ENCODE measurements at places on chromosomes 6 and 20.

DNA sequence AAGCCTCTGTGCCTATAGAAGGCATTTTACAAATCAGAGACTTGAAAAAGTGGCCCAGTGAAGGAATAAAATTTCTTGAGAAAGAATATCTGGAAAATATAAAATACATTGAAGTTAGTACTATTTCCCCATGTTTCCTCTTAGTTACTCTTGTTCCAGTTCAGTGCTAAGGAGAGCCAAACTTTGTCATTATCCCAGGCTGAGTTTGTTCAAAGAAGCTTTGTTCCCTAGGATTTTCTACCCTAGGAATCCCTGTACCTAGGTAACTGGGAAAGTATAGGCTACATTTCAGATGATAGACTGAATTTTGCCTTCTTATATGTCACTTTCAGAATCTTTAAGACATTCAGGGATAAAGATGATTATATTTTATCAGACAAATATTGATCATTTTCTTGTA is 1395.7 kb upstream of the MAP3K7 start:
- DNase-seq, result no peak

DNA sequence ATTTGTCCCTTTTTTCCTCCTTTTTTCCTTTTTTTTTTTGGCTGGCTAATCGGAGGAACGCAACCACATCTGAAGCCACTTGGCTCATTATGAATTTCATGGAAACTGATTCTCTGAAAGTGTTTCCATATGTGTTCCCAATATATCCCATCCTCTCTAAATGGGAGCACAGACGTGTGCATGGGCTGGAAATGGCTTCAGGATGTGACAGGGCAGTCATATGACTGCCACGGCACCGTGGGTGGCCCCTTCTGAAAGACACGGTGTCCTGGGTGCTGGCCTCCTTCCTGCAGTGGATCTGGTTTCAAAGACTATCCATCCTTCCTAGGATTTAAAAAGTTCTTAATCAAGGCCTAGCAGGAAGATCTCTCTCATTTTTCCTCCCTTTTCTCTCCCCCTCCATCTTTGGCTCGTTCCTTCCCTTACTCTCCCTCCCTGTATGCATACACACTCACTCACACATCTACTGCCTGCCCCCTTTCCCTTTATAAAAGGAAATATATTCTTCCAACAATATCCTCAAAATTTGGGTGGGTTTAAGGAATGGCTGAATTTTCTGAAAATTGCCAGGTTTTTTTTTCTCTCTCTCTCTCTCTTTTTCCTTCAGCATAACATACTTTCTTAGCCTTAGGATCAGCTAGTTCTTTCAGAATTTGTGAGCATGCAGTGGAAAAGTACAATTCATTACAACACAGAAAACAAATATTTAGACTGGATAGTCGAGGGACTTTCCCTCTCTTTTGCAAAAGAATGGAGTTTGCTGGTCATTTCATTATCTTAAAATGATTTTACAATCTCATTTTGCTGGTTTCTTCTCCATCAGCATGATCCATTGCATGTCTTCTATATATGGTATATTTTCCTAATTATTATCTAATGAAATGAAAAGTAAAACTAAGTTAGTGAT is 161.2 kb upstream of the SUPT3H start:
- DNase-seq, result no peak

DNA sequence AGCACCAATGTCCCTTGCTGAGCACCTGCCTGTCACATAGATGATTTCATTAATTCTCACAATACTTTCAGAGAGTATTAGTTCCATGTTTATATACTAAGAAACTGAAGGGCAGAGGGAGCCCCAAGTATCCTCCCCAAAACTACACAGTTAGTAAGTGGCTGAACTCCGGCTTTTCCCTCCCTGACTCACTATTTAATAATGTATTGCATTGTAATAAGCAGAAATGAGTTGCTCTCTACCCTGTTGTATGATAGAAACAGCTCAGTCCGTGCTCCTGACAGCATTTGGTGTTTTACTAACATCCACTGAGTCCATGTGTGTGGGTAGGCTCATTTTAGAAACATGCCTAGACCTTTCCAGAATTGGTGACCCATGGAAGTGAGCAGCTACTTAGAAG is 76.8 kb downstream of the OLIG3 start:
- DNase-seq, result no peak

- no peak for DNase-seq
Measured at GRCh38 chr20:44208770-44209169, 1.8 kb downstream of the OSER1 start.

GRCh38 chr6:138162955-138163575 is 1.3 kb downstream of the ARFGEF3 start:
- peak; percentile 61 for DNase-seq

GRCh38 chr20:48732081-48732829 is 95.5 kb downstream of the PREX1 start:
- DNase-seq, result peak; percentile 79

GRCh38 chr6:132816660-132817059 is 2.3 kb downstream of the RPS12 start:
- no peak for DNase-seq

DNA sequence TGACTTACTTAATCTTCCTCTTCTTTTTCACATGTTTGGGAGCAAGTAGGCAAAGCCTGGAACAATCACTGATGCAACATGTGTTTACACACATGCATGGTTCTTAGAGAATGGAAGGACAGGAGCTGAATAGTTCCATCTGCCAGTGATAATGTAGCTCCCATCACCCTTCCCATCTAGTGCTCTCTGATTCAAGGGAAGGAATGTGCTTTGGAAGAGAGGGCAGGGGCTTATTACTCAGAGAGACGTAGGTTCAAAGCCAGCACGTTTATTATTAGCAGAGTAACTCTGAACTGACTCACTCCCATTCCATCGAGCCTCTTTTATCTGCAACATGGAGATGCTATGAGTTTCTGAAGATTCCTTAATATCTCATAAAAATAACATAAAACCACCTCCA is 211.9 kb downstream of the GMPR start:
- no peak for DNase-seq

DNA sequence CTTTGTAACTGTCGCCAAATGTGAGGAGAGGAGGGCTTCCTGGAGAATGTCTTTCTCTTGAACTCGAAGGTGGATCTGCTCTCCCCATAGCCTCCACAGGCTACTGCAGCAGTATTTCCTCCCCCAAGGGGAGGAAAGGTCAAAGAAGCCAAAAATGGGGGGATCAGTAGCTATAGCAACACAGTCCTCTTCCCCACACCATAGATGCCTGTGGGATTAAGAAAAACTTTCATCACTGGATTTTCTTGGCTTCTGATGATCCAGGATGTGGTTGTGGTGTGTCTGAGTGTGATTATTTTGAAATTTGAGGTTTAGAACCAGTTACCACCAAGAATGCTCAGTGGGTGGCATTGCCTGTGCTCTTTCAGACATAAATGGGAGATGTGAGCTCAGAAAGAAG is 140.1 kb upstream of the SPACA1 start:
- no peak for DNase-seq

GRCh38 chr6:150751296-150751695 is 114.2 kb upstream of the MTHFD1L start:
- DNase-seq, result no peak

GRCh38 chr6:2839982-2840748 is 1.5 kb downstream of the SERPINB1 start:
- DNase-seq, result no peak

- DNase-seq, result no peak
Measured at GRCh38 chr6:125558241-125558843, 191.1 kb upstream of the HEY2 start.

DNA sequence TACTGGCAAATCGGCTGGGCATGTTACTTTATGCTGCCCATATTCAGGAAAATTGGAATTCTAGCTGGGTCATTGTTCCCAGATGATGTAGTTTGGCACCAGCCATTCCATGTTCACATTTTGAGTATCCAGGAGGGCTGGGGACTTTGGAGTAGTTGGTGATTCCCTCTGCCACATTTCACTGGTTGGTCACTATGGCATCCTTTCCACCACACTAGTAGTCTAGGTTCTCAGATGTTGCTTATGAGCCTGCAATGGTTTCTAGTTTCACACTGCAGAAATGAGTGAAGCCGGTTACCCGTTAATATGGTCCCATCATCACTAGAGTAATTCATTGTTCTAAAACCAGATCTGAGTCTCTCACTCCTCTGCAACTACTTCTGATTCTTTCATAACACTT is 4.6 kb downstream of the PTPN1 start:
- no peak for DNase-seq

DNA sequence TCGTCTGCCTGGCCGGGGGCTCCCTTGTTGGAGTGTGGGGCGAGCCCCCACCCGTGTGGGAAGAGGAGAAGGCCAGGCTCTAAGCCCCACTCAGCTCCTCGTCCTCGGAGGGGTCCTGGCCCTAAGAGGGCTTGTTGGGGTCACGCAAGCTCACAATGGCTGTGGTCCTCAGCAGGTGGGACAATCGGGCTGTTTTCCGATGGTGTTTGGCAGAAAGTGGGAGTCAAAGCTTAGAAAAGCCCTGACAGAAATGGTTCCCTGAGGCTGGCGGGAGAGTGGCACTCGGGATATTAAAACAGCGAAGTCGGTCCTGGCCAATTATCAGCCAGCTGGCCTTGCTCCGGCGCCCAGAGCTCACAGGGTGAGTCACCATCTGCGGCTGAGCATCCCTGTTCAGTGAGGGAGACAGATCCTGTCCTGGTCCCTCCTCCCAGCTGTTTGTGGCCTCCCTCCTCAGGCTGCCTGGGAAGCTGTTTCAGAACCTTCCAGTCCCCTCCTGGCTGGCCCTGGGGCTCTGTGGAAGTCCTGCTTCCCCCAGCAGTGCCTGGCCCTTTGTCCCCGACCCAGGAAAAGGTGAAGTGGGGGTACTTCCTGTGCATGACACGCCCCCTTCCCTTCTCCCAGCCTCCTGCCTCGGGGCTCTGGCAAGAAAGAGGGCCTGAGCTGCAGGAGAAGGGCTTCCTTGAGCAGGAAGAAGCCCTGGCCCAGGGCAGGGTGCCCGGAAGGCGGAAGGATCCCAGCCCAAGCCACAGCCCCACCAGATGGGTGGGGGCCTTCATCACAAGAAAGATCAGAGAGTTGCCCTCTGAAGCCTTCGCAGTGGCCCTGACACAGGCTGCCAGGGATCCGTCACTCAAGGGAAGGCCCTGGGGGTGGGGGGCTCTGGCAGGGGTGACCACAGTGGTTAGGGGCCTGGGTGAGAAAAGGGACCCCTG is 53.6 kb upstream of the BHLHE23 start:
- peak; percentile 88 for DNase-seq

DNA sequence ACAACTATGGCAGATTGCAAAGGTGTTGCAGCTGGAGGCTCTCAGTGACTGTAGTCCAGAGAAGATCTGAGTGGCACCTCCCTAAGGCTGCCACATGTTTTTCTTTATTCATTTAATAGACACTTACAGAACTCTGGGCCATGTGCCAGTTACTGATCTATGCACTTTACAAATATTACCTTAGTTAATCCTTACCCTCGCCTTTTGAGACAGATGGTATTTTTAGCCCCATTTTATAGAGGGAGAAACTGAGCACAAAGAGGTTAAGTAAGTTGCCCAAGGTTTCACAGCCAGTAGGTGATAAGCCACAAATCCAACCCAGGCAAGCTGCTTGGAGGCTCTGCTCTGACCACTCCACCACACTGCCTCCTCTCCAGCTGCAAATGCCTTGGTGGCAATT is 6.5 kb upstream of the SCRT2 start:
- no peak for DNase-seq

DNA sequence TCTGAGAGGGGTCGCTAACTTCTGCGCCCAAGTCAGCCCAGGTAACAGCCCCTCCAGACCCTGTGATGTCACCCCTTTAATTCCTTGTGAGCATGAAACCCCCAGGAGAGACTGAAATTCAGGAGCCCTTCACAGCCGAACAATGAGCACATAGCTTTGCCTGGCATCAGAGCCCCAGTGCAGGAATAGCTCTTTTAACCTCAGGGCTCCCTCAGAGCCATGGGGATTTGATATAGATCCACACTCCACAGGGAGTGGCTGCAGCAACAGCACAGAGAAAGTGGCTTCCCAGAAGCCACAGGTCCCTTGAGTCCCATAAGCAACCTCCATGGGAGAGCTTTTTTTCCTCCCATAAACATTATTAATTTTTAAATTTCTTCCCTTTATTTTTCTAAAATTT is 150.0 kb upstream of the MARCKS start:
- peak; percentile 2 for DNase-seq

DNA sequence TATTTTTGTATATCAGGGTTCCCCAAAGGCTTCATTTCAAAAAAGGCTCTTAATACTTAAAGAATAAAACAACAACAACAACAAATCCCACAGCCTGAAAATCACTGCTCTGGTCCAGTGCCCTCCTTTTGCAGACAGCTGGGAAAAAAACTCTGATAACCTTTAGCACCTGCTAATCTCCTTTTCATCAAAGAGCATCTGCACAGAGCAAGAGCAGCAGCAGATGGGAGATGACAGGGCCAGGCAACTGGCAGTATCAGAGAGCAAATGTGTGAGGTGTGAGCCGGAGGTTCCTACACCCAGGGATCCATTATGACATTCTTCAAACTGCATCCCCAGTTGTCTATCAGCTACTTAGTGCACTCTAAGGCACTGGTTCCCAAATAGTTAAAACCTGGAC is 25.7 kb downstream of the TTI1 start:
- DNase-seq, result peak; percentile 89

GRCh38 chr6:43375693-43376092 is 6.2 kb upstream of the ZNF318 start:
- no peak for DNase-seq

- no peak for DNase-seq
Measured at GRCh38 chr6:14166839-14167238, 49.3 kb downstream of the CD83 start.

DNA sequence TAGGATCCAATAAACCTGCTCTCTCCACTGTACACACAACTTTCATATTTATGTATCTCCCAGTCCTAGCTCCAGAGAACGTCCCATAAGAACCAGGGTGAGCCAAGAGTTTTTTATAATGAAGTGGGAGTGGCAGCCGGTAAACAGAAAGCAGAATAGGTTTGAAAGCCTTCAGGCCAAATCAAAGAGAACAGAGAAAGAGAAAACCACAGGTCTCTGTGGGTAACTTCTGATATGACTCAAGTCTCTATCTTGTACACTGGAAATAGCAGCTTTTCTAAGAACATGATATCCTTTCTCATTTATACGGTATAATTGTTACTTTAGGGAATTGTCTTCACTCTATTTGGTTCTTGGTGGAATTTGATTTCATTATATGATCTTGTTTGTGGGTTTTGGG is 273.6 kb downstream of the PACRG start:
- no peak for DNase-seq

DNA sequence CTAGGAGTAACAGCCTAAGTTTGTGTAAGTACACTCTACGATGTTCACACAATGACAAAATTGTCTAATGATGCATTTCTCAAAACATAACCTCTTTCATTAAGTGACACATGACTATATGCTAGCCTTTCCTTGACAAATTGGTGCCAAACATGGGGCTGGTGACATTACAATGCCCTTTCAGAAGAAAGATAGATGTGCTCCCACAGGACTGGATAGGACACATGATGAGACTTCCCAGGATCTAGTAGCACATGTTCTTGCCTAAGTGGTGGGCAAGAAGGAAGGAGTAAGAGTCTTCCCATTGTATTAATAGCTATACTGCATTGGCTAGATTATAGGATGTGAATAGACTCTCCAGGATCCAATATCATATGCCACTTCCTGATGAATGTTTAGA is 21.5 kb downstream of the ZKSCAN3 start:
- DNase-seq, result no peak
